ENCODE measurements at places on chromosomes 7 and 10.

- peak; percentile 51 for DNase-seq
These were observed 192.6 kb upstream of the LYZL2 start for GRCh38 chr10:30821994-30822692.

- DNase-seq = no peak
These were observed 149.8 kb downstream of the DYNC1I1 start for GRCh38 chr7:95922191-95922590.

GRCh38 chr10:22620140-22620857, 94.1 kb downstream of the PIP4K2A start:
- DNase-seq = peak; percentile 79

GRCh38 chr10:102449321-102450123, 1.8 kb downstream of the C10orf95 start:
- peak; percentile 75 for DNase-seq

DNA sequence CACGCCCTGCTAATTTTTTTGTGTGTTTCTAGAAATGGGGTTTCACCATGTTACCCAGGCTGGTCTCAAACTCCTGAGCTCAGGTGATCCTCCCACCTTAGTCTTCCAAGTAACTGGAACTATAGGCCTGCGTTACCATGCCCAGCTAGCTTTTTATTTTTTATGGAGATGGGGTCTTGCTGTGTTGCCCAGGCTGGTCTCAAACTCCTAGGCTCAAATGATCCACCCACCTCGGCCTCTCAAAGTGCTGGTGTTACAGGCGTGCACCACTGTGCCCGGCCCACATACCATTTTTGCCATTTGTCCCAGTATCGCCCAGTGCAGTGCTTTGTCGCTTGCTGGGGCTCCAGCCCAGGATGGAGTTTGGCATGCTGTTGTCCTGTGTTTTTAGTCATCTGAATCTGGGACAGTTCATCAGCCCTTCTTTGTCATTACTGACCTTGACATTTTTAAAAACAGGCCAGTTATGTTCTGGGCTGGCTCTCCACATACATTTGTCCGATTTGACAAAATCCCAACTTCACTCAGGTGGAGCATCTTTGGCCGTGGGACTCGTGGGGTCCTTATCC, 16.7 kb downstream of the FOXK1 start:
- DNase-seq = no peak

GRCh38 chr10:119360181-119360921, 153.0 kb downstream of the GRK5 start:
- no peak for DNase-seq

DNA sequence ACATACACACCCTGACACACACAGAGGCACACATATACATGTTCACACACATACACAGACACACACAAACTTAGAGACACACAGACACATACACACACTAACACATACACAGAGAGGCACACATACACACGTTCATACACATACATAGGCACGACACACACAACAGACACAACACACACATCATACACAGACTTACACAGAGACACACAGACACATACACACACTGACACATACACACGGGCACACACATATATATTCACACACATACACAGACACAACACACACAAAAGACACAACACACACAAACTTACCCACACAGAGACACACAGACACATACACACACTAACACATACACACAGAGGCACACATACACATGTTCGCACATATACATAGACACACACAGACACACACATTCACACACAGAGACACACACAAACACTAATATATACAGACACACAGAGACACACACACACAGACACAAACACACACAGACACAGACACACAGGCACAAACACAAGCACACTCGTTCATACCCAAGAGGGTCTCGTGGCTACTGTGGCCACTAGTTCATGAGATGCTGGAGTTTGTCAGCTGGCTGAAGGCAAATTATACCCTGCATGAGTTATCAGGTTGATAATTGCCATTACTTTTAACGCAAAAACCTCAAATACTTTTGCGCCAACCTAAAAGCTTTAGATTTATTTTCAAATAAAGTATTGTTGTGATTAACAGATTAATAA, 17.7 kb upstream of the KLF6 start:
- no peak for DNase-seq

- DNase-seq = no peak
These were observed 490.0 kb downstream of the CNTNAP2 start for GRCh38 chr7:146606628-146607027.

- no peak for DNase-seq
These were observed 98.4 kb downstream of the UBE2H start for GRCh38 chr7:129854401-129854800.

GRCh38 chr10:101840102-101840684, 3.4 kb downstream of the KCNIP2 start:
- peak; percentile 68 for DNase-seq

DNA sequence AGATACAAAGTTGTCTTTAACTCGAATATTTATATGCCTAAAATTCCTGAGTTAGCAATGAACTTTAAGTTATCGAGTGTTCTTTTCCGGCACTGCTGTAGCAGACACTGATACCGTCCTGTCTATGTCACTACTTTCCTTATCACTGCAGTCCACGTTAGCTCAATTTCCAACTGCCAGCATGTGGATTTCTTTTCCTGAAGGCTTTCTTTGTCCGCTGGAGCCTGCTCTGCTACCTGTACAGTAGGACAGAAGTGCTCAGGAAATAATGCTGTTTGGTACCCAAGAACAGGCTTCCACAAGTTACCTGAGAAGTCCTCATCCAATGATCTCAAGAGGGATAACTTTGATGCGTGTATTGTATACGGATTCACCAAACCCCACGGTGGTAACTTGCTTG, 329.4 kb downstream of the NXPH1 start:
- DNase-seq = no peak

- DNase-seq = peak; percentile 27
These were observed 17.1 kb downstream of the EIF4H start for GRCh38 chr7:74191231-74191630.

DNA sequence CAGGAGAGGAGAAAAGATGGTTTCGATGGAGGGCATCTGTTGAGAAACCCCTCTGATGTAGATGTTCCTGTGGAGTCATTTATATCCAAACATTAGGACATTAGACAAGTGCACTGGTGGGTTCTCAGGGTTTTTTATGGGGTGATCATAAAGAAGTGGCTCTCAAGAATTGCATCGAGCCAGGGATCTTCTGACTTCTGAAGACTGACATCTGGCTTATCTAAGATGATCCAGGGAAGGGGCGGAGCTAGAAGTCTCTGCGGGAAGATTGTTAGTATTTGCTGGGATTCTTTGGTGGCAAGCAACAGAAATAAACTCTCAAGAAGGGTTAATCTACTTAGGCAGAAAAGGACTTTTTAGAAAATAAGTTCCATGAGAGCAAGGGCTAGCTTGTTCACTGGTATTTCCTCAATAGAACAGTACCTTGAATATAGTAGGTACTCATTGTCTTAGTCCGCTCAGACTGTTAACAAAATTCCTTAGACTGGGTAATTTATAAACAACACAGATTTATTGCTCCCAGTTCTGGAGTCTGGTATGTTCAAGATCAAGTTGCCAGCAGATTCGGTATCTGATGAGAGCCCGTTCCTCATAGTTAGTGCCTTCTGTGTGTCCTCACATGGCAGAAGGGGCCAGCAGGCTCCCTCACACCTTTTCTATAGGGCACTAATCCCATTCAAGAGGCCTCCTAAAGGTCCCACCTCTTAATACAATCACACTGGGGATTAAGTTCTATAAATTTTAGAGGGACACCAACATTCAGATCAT, 28.5 kb upstream of the SYPL1 start:
- no peak for DNase-seq

- no peak for DNase-seq
These were observed 6.5 kb downstream of the DBNL start for GRCh38 chr7:44050915-44051560.

- no peak for DNase-seq
These were observed 69.4 kb downstream of the CCSER2 start for GRCh38 chr10:84397735-84398144.
